Epithelial cell of prostate (primary cell): ENCODE measurements at places on chromosomes 3 and 15.

- no peak for DNase-seq
These were observed 41.8 kb upstream of the MYZAP start for GRCh38 chr15:57549935-57550334.

GRCh38 chr3:153414982-153415381, 253.0 kb downstream of the RAP2B start:
- no peak for DNase-seq

DNA sequence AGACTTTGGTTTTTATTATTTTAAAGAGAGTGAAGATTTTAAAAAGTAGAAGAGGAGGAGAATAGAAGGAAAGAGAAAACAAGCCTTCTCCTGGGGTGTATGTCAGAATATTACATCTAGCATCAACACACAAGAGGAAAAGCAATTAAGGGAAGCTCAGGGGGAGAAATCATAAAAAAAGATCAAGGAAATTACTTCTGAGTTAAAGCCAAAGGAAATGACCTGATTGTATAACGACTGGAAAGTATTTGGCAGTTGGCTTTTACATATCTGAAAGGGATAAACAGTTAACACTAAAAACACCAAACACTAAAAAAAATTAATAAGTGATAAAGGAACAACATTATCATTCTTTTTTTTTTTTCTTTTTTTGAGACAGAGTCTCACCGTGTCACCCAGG, 58.4 kb downstream of the CPNE4 start:
- DNase-seq, result no peak

DNA sequence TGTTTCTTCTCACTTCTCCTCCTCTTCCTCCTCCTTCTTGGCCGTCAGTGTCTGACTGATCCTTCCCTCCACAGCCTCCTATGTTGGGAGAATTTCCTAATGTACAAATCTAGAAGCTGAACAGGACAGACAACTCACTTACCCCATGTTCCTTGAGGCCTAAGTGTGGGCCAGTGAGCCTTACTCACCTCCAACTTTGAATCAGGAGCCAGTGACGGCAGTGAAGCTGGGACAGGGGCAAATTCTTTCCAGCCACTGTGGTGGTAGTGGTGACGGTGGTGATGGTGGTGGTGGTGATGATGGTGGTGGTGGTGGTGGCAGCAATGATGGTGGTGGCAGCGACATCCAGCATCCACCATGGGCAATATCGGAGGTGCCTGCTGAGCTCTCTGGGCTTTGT, 166.3 kb downstream of the FAM43A start:
- no peak for DNase-seq
